Colonic mucosa (tissue), 4 donors: ENCODE measurements at places on chromosomes 3 and 15.

- H3K27me3 ChIP-seq: no peaks in the 10 kb centered on the region
- H3K27ac ChIP-seq: no peak overlapping the region
- no peaks in the 10 kb centered on the region for H3K36me3 ChIP-seq
- no peaks in the 10 kb centered on the region for H3K4me1 ChIP-seq
Measured at GRCh38 chr15:100043068-100043641, 298.6 kb downstream of the ADAMTS17 start.

DNA sequence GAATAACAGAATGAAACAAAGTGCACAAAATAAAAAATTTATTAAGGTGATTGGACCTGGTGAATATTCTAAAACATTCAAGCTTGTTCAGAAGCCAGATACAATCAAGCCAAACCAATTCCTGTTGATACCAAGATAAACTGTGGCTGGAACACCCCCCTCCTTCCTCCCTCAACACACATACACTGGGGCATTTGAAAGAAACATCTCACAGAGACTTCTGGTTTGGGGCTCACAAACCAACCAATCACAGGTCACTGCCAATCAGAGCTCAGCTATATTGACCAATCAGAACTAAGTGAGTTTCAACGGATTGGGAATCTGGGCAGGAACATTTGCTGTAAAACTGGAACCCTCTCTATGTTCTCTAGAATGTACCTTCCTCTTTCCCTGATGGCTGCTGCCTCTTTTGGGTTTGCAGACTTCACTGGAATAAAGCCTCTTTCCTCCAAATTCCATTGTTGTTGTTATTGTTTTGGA is 340.6 kb upstream of the GOLIM4 start:
- no peaks in the 10 kb centered on the region for H3K27me3 ChIP-seq
- no peaks in the 10 kb centered on the region for H3K4me1 ChIP-seq
- H3K4me3 ChIP-seq: no peak overlapping the region

DNA sequence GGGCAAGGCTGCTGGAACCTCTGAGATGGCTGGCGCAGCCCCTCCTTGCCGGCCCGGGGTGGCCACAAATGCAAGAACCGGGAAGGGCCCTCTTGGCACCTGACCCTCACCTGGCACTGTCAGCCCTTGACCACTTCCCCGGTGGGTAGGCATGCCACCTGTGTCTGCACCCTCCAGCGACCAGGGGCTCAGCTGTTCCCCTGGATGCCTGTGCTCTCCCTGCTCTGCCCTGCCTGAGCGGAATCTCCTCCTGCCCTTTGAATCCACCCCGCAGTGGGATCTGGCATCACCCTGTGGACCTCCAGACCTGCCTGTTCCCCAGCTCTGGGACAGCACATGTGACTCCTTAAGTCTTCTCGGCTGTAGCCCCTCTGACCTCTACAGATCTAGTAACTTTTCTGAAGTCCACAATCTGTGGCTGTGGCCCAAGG is 26.1 kb upstream of the FGD5 start:
- no peak for DNase-seq
- H3K27me3 ChIP-seq: no peaks in the 10 kb centered on the region

DNA sequence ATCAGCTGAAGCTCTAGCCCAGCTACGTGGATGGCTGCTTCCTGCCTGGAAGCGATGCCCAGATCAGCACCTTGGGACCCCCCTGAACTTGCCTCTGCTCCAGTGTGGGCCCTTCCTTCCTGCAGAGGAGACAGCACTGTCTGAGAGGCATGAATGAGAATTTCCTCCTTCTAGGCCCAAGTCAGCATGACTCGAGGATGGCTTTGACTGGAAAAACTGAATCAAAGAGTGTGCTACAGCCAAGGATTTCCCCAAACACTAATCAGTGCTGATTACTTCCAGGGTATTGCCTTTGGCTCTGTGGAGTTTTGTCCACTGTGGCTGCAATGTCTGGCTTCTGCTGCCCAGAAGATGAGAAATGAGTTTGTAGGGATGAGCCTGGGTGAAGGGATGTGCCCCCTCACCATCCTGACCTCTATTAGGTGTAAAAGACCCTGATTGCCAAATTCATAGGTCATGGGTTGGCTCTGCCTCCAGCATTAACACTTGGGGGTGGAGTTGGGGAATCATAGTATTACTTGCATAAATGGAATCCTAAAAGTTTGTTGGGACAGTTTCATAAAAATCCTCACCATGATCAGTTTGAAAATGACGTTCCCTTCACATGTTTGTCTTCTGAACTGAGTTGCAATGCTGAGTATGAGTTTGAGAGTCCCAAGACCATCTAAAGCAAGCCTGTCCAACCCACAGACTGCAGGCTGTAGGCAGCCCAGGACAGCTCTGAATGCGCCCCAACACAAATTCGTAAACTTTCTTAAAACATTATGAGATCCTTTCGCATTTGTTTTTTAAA is 36.7 kb downstream of the FLNB start:
- H3K4me1 ChIP-seq: peaks cover 16% of the 10 kb centered on the region
- no peaks in the 10 kb centered on the region for H3K36me3 ChIP-seq
- H3K27me3 ChIP-seq: no peaks in the 10 kb centered on the region
- no peak overlapping the region for H3K27ac ChIP-seq

GRCh38 chr3:69368129-69368741 is 17.7 kb downstream of the FRMD4B start:
- DNase-seq: no peak
- H3K27me3 ChIP-seq: no peaks in the 10 kb centered on the region
- H3K4me1 ChIP-seq: no peaks in the 10 kb centered on the region
- no peak overlapping the region for H3K4me3 ChIP-seq
- no peaks in the 10 kb centered on the region for H3K36me3 ChIP-seq

- DNase-seq: no peak
- no peak overlapping the region for H3K4me3 ChIP-seq
- H3K27me3 ChIP-seq: no peaks in the 10 kb centered on the region
- no peaks in the 10 kb centered on the region for H3K36me3 ChIP-seq
- H3K27ac ChIP-seq: no peak overlapping the region
Measured at GRCh38 chr3:17342119-17342518, 400.3 kb downstream of the TBC1D5 start.

DNA sequence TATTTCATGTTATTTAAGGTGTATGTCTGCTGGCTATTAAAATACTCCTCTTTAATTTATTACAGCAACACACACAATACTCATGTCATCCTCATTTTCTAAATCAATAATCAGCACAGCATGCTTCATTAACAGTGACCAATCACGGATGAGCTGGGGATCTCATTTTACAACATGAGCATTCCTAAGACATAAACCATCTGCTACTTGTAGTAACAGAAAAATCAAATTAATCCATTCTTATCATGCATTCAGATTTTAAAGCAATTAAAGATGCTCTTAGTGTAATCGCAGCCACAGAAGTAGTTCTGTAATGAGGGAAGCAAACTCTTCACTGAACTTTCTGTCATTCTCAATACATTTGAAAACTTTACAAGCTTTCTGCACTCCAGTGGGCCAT is 191.1 kb downstream of the TBC1D5 start:
- no peaks in the 10 kb centered on the region for H3K4me1 ChIP-seq
- H3K4me3 ChIP-seq: no peak overlapping the region
- H3K27ac ChIP-seq: no peak overlapping the region
- DNase-seq: no peak

DNA sequence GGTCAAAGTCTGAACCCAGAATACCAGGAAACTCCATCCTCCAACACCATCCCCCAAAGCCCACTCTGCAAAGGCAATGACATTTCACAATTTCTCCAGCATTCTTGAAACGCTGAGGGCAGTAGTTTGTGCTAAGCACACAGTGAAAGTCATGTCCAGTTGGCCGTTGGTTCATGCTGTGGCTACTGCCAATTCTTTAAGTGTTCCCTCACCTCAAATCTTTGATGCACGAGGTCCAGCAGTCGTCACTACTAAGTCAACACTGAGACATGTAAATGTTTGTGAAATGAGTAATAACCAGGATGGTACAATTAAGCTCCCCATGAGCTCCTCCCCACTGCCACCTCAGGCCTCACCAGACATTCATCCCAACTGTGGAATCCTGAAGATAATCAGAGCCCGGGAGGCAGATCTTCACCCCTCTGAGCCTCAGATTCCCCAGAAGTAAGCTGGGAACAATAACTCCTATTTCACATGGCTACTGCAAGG is 7.0 kb downstream of the SUCLG2 start:
- no peak overlapping the region for H3K4me3 ChIP-seq
- no peaks in the 10 kb centered on the region for H3K27me3 ChIP-seq
- peaks cover 19% of the 10 kb centered on the region for H3K4me1 ChIP-seq
- peak overlapping the region; percentile 40 for H3K27ac ChIP-seq
- no peaks in the 10 kb centered on the region for H3K36me3 ChIP-seq

- H3K4me1 ChIP-seq: peaks cover 3% of the 10 kb centered on the region
- peak; percentile 42 for DNase-seq
- H3K36me3 ChIP-seq: no peaks in the 10 kb centered on the region
- H3K4me3 ChIP-seq: no peak overlapping the region
- no peak overlapping the region for H3K27ac ChIP-seq
- H3K27me3 ChIP-seq: peaks cover 2% of the 10 kb centered on the region
Measured at GRCh38 chr3:46695177-46695961, 1.9 kb upstream of the ALS2CL start.

- H3K27me3 ChIP-seq: no peaks in the 10 kb centered on the region
- no peak overlapping the region for H3K4me3 ChIP-seq
- H3K4me1 ChIP-seq: no peaks in the 10 kb centered on the region
- DNase-seq: no peak
Measured at GRCh38 chr3:3351226-3351625, 171.7 kb upstream of the CRBN start.

DNA sequence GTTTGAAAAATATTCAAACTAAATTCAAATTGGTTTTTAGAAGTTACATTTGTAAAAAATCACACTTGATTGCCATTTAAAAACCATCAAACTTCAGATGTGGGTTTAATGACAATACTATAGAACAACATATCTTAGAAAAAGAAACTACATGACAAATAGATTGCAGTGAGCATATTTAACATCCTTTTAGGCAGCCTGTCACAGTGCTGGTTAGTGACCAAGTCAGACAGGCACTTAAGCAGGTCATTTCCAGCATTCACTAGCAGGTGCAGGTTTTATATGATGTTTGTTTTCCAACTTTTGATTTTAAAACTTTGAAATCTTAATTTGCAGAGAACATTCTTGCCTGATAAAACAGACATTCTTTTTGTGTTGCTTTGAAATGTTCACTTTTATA is 115.7 kb downstream of the MBNL1 start:
- H3K27ac ChIP-seq: no peak overlapping the region
- no peak overlapping the region for H3K4me3 ChIP-seq
- no peaks in the 10 kb centered on the region for H3K36me3 ChIP-seq
- peaks cover 2% of the 10 kb centered on the region for H3K4me1 ChIP-seq
- no peaks in the 10 kb centered on the region for H3K27me3 ChIP-seq

- DNase-seq: peak; percentile 29
- H3K27ac ChIP-seq: no peak within 1 kb of the TSS
- no peaks in the 10 kb centered on the region for H3K4me1 ChIP-seq
- no peaks in the 10 kb centered on the region for H3K36me3 ChIP-seq
- no peaks in the 10 kb centered on the region for H3K27me3 ChIP-seq
- H3K4me3 ChIP-seq: no peak within 1 kb of the TSS
Measured at GRCh38 chr3:192727032-192727847, at the start of gene FGF12. Gene FGF12, minus strand, starts transcription at chr3:192727541.

GRCh38 chr3:69856965-69857705 is 117.9 kb downstream of the MITF start:
- DNase-seq: no peak
- H3K27me3 ChIP-seq: no peaks in the 10 kb centered on the region
- H3K36me3 ChIP-seq: no peaks in the 10 kb centered on the region
- H3K27ac ChIP-seq: no peak overlapping the region
- no peaks in the 10 kb centered on the region for H3K4me1 ChIP-seq

DNA sequence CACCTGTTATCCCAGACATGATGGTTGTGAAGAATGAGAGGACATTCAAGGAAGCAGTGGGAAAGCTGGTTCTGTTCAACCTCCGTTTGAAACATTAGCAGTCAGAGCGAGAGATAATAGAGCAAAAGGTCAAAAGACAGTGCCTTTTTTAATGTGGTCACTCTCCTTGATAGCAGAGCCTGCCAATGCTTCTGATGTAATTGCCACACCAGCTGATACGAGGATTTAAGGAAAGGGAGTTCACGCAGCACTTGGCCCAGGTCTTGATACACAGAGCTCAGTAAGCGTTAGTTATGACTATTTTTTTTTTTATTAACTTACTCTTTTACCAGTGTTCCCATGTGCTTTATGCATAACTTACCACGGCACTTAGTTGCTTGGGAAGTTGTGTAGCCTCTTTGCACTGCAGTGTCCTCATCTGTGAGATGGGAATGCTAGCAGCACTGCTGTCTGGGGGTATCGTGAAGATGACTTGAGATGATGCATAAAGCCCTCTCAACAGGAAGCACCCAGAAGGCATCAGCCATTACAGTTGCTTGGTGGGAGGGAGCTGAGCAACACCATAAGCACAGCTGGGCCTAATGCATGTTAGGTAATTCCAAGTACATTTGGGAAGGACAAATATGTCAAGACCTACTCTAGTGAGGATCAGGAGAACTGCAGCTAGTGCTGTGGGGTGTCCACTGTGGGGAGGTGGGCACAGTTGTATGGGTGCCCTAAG is 123.3 kb upstream of the RASGRP1 start:
- no peak for DNase-seq
- no peaks in the 10 kb centered on the region for H3K4me1 ChIP-seq
- H3K36me3 ChIP-seq: no peaks in the 10 kb centered on the region
- H3K27me3 ChIP-seq: no peaks in the 10 kb centered on the region
- no peak overlapping the region for H3K27ac ChIP-seq

- H3K36me3 ChIP-seq: no peaks in the 10 kb centered on the region
- no peaks in the 10 kb centered on the region for H3K4me1 ChIP-seq
- DNase-seq: no peak
Measured at GRCh38 chr3:63179862-63180522, 98.1 kb upstream of the SYNPR start.

DNA sequence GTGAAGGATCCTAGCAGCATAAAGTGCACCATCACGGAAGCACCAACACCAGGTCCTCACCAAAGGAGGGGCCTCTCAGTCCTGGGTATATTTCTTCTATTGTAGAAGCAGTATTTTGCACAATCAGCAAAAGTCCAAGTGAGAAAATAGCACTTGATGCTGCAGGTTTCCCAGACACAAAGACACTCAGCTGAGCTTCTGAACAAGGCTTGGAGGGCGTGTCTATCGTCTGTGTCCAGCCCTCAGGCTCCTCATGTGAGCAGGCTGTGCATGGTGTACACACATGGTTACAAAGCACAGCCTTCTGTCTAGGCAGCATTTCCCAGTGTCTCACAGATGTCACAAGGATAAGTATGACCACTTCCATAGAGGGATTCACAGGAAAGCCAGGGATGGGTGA is 98.3 kb upstream of the SPATA12 start:
- no peaks in the 10 kb centered on the region for H3K27me3 ChIP-seq
- no peaks in the 10 kb centered on the region for H3K36me3 ChIP-seq
- no peak overlapping the region for H3K4me3 ChIP-seq
- no peaks in the 10 kb centered on the region for H3K4me1 ChIP-seq
- no peak overlapping the region for H3K27ac ChIP-seq

- H3K36me3 ChIP-seq: no peaks in the 10 kb centered on the region
- no peak for DNase-seq
- H3K4me3 ChIP-seq: no peak overlapping the region
Measured at GRCh38 chr3:136708333-136708985, 43.7 kb downstream of the STAG1 start.

- DNase-seq: no peak
- no peaks in the 10 kb centered on the region for H3K27me3 ChIP-seq
- peaks cover 5% of the 10 kb centered on the region for H3K4me1 ChIP-seq
- H3K4me3 ChIP-seq: no peak overlapping the region
- H3K27ac ChIP-seq: no peak overlapping the region
Measured at GRCh38 chr3:39429466-39429865, 22.9 kb downstream of the RPSA start.
